Panc1 (cell line): ENCODE measurements at places on chromosomes 12 and 14. TPM values are rescaled to one million over a fixed set of nuclear protein-coding genes. Genes with fewer than 3 reads are reported as not detected.

Gene ALDH1L2
- total RNA-seq = 2.2 TPM

DNA sequence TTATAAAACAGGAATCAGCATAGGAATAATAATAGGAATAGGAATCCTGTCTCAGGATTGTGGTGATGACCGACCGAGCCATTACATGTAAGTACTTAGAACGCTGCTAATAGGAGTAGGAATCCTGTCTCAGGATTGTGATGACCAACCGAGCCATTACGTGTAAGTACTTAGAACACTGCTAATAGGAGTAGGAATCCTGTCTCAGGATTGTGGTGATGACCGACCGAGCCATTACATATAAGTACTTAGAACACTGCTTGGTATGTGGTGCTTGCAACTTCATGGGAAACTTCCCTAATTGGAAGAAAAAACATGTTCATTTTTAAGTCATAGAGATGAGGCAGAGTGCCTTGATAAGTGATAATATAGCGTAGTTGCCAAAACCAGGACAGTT lies 30.0 kb downstream of the ELK3 start:
- no peak for DNase-seq

DNA sequence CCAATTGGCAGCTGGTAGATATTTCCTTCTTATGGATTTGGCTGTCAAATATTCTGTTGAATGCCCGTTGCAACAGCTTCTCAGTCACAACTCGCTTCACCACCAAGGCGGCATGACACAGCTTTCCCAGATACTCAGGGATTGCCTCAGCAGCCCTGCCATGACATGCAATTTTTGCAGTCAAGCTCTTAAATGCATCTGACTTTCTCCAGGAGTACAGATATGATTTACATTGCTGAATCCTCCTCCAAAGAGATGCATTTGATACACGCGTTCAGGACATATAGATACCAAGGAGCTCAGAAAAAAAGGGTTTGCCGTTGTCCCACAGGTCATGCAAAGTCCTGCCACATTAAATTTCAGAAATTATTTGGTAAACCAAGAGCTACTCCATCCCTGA lies 6.5 kb downstream of the KRT5 start:
- no peak for DNase-seq

DNA sequence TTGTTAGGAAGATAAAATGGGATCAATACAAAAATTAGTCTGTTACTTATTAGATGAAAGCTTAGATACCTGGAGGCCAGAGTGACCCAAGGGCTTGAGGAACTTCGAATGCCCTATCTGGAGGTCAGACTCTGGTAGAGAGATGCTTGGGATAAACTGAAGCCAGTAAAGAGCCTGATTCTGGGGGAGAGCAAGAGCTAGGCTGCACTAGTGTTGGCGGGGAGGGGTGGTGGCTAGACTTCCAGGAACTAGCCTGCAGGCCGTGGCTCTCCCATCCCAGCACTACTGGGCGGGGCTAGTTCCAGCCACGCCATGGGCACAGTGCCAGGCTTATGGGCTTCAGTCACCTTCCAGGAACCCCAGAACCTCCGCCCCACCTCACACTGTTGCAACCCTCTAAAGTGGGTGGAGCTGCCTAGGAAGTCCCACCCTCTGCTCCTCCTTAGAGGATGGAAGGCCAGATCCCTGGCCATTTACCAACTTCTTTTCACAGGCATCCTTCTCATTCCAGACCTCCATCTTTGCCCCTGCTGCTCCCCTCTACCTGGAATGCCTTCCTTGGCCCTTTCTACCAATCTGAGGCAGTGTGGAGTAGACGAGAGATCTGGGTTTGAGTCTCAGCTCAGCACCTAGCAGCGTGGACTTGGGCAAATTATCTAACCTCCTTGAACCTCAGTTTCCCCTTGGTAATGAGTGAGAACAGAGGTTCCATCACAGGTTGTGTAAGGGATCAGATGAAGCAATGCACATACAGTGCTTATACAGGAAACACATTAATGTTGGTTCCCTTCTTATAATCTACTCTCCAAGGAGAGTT lies 6.3 kb upstream of the NFE2 start:
- DNase-seq = no peak

DNA sequence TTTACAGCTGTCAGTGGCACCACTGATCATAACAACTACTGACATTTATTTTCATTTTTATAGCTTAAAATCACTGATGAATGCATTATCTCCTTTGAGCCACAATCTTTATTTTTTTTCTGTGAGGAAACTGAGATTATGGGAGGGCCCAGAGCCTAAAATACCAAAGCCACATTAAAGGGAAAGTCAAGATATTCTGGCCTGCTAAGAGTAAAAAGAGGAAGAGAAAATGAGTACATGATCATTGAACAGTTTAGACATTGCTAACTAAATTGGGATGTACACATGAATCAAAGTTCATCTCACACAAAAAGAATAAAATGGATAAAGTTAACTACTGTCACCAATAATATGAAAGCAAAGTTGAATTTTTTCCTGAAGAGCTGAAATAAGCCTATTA lies 170.5 kb upstream of the GARIN2 start:
- no peak for DNase-seq

GRCh38 chr14:37597914-37598746 lies 2.7 kb downstream of the TTC6 start:
- DNase-seq = no peak

DNA sequence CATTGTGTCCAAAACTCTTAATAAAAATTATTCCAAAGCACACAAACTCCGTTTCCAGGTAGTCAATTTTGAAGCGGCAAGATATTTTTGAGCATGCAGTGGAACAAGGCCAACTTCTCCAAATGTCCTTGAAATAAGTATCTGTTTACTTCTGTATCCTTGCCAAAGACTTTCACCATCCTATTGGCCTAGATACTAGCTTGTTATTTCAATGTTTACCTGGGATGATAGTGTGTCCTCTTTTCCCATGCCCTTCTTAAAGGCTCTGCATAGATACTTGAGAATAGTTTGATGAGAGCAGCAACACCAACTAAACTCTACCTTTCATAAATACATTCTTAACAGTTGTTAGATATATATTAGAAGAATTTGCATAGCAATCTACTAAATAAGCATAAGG lies 160.9 kb downstream of the KCNC2 start:
- no peak for DNase-seq

DNA sequence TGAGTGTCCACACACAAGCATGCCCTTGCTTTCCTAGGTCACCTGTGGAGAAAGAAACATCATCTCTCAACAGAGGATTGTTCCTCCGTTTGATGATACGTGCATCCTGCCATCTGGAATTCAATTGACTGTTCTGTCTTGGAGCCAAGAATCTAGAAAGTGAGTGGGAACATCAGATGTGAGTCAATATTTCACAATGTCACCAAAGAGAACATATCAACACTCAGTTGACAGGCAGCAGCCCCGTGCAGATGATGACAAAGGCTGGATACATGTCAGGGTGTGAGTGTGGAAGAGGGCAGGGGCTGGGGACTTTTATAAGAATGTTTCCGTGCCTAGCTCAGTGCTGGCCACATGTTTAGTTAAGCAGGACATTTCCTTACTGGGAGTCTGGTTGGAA lies 76.1 kb downstream of the TBC1D30 start:
- no peak for DNase-seq

GRCh38 chr12:7079826-7080125 lies 12.5 kb downstream of the C1R start:
- no peak for DNase-seq

GRCh38 chr12:30098677-30099076 lies 314.9 kb upstream of the TMTC1 start:
- no peak for DNase-seq
